ENCODE measurements at places on chromosomes 4 and X. TPM values are rescaled to one million over a fixed set of nuclear protein-coding genes. Genes with fewer than 3 reads are reported as not detected.

GRCh38 chrX:29662759-29663503, 552.4 kb upstream of the MAGEB2 start:
- no peak for DNase-seq

DNA sequence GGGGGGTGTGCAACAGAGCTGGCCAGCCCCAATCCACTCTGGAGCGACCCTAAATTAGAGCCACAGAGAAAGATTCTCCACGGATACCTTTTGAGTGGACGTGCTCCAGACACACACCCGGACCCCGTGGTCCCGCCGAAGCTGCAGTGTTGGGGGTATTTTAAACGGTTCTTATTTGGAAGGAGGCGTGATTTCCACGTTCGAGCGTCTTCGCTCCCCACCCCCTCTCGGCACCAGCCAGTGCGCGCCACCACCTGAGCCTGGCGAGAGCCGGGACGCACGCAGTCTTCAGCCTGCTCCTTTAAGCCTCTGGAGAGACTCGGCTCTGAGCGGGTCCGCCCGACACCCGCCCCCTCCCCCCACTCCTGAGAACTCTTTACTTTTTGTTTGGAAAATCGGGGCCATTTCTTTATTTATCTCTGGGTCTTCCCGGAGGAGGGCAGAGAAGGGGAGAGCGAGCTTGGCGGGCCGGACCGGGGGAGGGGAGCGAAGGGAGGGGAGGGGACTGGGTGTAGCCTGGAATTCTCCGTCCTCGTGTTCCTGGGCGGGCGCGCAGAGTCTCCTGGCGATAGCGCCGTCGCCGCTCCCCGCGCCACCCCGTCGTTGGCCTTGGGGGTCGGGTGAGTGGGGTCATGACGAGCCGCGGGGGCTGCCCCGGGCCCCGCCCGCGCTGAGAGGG, 668 bp upstream of the PTCHD1 start:
- no peak for DNase-seq

GRCh38 chrX:125295337-125295736, 24.3 kb upstream of the TEX13C start:
- no peak for DNase-seq

DNA sequence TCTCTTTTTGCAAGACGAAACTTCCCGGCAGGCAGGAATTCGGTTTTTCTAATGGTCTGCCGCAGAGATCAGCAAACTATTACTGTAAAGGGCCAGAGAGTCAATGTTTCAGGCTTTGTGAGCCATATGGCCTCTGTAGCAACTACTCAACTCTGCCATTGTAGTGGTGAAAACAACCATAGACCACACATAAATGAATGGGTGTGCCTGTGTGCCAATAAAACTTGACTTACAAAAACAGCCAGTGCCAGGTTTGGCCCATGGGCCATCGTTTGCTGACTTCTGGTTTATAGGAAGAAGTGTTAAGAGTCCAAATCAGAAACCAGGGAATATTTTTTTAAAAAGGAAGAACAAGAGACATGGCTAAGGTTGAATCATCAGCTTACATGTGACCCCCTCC, 163.0 kb downstream of the SH3KBP1 start:
- DNase-seq, result no peak

- DNase-seq, result no peak
Observed at GRCh38 chrX:10074241-10074941, 82.4 kb upstream of the CLCN4 start.

GRCh38 chr4:8830611-8831200, 40.9 kb downstream of the HMX1 start:
- DNase-seq, result no peak

DNA sequence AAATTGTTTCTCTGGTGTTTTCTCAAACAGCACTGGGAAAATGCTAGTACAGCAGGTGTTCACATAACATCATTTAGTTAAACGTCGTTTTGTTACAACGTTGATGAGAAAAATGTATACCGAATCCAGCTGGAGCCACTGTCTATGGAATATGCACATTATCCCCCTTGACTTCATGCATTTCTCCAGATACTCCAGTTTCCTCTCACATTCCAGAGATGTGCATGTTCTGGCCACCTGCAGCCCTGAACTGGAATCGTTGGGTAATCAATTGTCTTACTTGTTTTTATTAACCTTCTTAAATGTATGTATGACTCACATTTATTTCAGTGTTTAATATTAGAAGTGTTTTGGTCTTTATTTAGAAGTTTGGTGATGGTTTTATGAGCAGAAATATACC, 18.4 kb upstream of the ODAM start:
- DNase-seq, result no peak

- no peak for DNase-seq
Observed at GRCh38 chr4:45186249-45186648, 459.9 kb upstream of the GNPDA2 start.

GRCh38 chr4:184104419-184105101, 113.1 kb downstream of the ENPP6 start:
- no peak for DNase-seq

Gene TRO
- total RNA-seq, result 6.6 TPM

Gene FMR1NB
- not detected for total RNA-seq

Gene RP2
- total RNA-seq, result 12.1 TPM
